ENCODE measurements at places on chromosomes 1 and 21. TPM values are rescaled to one million over a fixed set of nuclear protein-coding genes. Genes with fewer than 3 reads are reported as not detected.

The TRABD2B gene
- 6.0 TPM for total RNA-seq

The OR2T29 gene
- not detected for total RNA-seq

The PRKAA2 gene
- total RNA-seq, result 5.6 TPM

The ATP1A4 gene
- total RNA-seq, result 0.33 TPM

GRCh38 chr1:97778718-97779117 is 142.1 kb downstream of the DPYD start:
- no peak for DNase-seq

DNA sequence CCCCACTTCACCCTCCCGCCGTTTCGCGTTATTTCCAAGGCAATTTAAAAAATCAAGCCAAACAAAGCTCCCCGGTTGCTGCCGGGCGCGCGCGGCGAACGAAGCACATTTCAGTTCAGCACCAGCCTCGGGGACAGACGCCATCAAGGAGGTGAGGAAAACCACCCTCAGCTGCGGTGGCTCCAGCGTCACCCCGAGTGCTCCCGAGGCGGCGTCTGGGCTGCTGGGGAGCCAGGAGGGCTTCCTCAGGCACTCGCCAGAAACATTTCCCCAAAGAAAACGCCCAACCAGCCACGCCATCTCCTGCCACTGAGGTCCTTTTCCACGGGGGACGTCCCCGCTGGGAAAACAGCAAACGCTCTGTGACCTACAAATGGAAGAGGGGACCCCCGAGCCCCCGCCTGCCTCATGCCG is 623 bp downstream of the GNG4 start:
- peak; percentile 51 for DNase-seq

DNA sequence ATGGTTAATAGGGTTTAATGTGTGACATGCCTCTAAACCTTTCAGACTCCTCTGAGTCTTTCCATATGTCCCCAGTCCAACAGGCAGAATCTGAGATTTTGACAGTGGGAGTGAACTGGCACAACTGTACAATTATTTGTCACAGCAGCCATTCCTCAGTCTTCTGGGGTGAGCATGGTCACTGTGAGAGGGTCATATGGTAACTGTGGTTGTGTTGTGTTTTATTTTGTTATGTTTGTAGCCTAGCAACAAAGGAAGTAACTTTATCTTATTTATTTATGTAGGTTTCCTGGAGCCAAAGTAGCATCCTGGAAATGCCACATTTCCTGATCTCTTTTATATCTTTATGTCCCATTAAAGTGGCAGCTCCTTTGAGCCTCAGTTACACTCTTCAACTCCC is 1067.9 kb downstream of the TTLL7 start:
- DNase-seq, result no peak

All from mesothelial cell of epicardium (in vitro differentiated cells).